Stimulated activated CD8-positive, alpha-beta memory T cell treated with anti-CD3 and anti-CD28 coated beads, Interleukin-15, amount 100 ng/mL, for 24 hours (primary cell): ENCODE measurements at places on chromosomes 2 and 18.

DNA sequence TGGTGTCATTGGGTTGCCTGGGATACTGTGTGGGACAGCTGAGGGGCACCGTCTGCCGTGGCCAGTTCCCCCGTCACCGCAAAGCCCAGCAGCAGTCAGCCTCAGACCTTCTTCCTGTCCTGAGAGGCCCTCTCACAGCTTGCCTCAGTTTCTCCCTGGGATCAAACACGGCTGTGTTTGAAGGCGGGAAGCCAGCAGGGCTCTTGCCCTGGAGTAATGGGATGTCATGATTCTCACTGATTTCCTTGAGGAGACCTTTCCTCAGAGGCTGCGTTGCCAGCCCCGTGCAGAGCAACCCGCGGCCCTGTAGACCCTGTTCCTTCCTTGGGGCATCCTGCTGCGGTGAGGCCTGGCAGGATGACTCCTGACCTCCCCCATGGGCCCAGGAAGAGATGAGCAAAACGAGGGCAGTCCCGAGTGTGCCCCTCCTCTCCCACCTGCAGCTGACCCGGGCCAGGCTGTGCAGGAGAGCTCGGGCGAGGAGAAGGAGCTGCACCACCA is 13.9 kb upstream of the NFATC1 start:
- no peak for DNase-seq

GRCh38 chr18:56645415-56646016 is 5.6 kb upstream of the WDR7 start:
- DNase-seq: no peak

DNA sequence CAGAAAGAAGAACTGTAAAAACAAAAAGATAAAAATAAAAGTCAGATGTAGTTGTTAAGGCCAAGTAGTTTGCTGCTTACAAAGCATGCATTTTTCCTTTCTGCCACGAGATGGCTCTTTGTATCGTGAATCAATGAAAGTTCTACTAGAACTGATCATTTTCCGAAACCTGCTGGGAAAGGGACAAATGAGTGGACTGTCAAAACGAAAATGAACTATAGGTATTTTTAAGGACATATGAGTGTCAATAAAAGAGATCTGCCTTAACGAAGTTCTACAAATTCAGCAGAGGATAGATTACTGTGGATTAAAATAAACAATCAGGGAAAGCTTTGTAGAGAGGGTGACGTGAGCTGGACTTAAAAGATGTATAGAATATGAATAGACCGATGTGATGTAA is 15.0 kb upstream of the ELOA2 start:
- no peak for DNase-seq

DNA sequence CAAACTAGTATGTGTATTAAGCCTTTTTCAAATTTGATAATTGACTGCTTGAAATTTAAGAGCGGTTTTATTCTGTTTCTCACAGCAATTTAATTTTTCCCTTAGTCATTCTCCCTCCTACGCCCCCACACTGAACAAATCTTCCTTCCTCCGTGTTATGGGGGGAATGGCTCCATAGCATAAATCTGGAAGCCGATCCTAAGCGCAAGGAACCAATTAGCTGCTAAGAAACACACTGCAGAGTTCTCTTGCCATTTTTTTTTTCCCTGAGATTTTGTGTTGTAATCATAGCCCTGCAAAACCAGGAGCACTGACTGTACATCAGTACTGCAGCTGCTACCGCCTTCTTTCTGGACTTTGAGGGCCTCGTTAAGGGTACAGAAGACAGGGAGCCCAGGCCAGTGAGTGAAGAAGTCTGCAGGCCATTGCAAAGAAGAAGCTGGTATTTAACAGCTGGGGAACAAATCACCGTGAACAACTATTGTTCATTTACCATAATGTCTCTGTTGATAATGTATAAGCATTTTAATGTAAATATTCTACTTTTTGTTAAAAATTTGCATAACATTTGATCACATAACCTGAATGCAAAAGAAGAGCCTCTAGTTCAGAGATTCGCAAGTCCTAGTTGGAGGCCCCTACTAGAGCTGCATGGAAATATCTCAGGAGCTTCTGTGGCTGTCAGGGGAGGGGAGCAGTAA is 264.0 kb downstream of the LRATD1 start:
- DNase-seq: no peak

DNA sequence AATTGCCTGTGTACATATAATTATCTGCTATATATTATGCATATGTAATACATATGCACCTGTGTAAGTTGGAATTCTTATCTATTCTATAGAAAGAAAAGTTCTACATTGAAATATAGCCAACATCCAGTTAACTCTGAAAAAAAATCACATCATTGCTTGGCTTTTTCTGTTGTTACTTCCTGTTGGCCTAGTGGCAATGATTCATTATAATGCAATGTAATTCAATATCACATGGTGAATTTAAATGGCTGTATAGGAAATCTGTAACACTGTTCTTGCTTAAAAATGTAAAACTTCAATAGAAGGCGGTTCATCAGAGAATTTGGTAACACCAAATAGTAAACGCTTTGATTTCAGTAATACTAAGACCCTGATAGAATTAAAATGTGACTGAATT is 44.5 kb upstream of the MAP4K3 start:
- DNase-seq: no peak

DNA sequence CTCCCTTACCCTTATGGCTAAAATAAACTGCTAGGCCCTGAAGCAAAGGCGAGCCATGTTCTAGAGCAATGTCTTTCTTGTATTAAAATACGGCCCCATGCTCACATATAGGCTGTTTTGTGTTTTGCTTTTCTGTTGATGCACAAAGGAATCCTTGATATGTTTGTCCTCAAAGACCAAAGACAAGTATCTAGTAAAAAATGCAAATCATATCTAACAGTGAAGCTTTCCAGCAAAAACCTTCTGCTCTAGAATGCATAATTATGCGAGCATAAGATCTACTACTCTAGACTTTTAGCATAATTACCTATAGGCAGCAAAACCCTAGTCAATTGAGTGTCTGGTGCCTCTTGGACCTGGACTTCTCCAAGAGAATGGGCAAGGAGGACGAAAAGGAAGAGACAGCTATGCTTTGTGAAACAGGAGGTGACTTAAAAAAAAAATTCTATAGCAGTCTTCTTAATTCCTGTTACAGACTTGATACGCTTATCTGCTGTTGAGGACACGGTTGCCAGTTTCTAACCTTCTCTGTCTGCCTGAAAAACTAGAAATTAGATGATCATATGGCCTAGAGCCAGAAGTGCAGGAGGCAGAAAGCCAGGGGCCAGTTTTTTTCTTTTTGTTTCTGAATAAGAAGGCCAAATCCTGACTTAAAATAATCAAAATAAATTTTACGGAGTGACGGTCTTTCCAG is 1.5 kb upstream of the AMMECR1L start:
- no peak for DNase-seq

GRCh38 chr2:64201151-64201550 is 56.9 kb upstream of the PELI1 start:
- DNase-seq: no peak

DNA sequence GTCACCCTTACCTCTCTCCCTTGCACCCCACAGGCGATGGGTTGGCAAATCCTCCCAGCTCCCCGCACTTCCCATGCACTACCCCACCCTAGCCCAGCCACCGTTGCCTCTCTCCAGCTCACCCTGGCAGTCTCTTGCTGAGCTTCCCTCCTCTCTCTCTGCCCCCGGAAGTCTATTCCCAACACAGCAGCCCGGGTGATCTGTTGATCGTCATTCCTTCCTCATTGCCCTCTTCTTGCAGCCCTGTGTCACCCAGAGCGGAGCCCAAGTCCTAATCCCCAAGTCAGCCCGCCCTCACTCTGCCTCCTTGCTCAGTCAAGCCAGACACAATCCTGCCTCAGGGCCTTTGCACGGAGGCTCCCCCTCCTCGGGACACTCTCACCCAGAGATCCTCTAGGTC is 55.2 kb downstream of the CIB4 start:
- DNase-seq: no peak

- no peak for DNase-seq
These were observed 30.0 kb upstream of the RAB1A start for GRCh38 chr2:65159906-65160305.
